ENCODE measurements at places on chromosomes 16 and 17. TPM values are rescaled to one million over a fixed set of nuclear protein-coding genes. Genes with fewer than 3 reads are reported as not detected.
A peak's percentile ranks its signal among the peaks of the same experiment; 100 is the strongest.

DNA sequence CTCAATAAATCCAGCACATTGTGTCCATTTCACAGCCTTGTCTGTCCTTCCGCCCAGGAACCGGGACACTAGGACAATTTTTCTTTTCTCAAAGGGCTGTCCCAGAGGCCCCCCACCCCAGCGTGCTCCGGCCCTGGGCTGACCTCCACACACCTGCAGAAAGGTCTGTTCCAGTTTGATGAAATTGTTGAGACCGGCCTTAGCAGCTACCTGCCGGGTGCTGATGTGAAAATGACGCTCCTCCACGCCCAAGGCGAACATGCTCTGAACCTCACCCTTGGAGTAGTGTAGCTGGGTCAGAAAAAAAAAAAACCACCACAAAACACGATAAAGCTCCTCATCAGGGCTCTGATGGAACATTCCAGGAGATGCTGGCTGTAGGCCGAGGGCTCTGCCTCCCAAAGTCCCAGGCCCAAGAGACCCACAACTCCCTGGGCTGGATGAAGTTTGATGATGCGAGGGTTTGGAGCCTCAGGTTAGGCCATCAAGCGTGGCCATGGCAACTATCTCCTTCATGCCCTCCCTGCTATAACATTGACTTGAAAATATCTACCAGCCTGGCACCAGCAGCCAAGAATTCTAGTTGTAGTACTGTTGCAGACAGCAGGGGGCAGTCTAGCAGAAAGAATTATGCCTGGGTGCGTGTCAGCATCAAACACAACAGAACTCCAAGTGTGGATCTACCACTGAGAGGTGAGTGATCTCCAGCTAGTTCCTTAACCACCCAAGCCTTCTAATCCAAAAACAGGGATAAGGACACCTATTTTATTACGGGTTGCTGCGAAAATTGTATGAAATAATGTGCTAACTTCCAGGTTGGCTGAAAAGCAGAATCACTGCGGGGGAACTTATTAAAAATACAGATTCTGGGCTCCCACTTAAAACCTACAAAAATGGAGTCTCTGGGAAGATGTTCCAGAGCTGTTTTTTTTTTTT lies 62.1 kb downstream of the RMI2 start:
- DNase-seq: no peak

Gene GCSH
- total RNA-seq: 7.3 TPM

DNA sequence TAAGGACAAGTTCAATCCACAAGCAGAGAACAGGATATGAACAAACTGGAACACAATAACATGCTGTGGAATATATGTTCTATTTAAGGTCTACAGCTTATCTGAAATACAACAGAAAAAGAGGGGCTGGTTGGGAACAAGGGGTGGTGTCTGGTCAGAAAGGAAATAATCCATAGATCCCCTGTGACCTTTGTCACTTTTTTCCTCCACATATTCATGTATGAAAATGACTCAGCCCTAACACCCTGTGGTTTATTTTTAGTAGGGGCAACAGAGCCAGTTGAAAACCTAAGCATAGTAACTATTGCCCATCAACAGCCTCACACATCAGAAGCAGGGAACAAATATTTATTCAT lies 12.3 kb upstream of the SPAG9 start:
- no peak for DNase-seq

GRCh38 chr16:76654088-76654820 lies 377.1 kb downstream of the CNTNAP4 start:
- DNase-seq: no peak

DNA sequence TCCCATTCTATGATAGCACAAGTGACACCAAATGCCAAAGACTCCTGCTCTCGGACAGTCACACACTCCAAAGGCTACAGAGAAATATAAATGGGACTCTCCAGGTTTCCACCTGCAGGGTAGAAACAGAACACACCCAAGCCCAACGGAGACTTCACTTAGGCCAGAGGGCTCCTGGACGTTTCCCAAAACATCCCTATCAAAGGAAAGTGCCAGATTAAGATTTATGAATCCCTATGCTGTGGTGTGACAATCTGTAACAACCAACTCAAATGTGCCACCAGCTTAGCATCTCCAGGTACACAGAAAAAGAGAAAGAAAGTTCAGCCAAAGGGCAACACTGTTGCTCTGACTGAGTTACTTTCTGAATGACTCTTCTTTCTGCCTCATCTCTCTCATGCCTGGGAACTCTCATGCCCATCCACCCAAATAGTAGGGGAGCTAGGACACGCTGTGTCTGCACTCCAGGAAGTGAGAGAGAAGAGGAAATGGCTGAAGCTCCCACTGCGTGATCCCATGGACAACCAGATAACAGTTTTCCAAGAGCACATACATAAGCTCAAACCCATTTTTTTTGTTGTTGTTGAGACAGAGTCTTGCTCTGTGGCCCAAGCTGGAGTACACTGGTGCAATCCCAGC lies 49.7 kb downstream of the SMG6 start:
- no peak for DNase-seq

Gene GPR139
- not detected for total RNA-seq

- no peak for DNase-seq
Observed at GRCh38 chr16:398561-399339, 1.8 kb downstream of the NME4 start.

Gene TVP23A
- total RNA-seq: 1.5 TPM

DNA sequence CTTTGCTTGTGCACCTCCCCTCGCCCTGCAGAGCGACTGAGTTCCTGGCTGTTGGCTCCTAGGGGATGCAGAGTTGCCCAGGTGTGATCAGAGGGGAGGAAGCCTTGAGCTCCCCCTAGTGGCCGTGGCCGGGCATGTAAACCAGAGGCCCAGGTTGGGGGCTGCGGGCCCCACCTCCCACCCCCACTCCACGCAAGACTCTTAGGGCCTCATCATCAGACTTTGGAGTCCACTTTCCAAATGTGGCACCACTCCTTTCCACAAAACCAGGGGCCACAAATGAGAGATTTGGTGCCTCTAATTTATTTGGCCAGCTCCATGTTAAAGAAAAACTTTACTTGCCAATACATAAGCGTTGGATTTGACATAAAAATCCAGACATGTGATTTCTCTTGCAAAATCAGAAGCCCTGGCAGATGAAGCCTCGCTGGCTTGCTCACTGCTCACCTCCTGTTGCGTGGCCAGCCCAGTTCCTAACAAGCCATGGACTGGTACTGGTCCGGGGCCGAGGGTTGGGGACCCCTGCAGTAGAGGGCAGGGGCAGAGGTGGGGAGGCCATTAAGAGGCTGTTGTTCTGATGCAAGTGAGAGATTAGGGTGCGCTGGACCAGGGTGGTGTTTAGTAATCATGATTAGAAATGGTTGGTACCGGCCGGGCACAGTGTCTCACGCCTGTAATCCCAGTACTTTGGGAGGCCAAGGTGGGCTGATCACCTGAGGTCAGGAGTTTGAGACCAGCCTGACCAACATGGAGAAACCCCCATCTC lies 28.7 kb upstream of the GAS7 start:
- DNase-seq: peak; percentile 87

Gene GHDC
- total RNA-seq: 32.1 TPM

- DNase-seq: no peak
Observed at GRCh38 chr16:59013930-59014329, 279.8 kb upstream of the GOT2 start.

GRCh38 chr16:87126403-87127025 lies 190.7 kb downstream of the C16orf95 start:
- no peak for DNase-seq

GRCh38 chr17:1905190-1905913 lies 75.5 kb downstream of the RPA1 start:
- no peak for DNase-seq

- DNase-seq: no peak
Observed at GRCh38 chr16:75948441-75948840, 222.2 kb upstream of the CPHXL start.

DNA sequence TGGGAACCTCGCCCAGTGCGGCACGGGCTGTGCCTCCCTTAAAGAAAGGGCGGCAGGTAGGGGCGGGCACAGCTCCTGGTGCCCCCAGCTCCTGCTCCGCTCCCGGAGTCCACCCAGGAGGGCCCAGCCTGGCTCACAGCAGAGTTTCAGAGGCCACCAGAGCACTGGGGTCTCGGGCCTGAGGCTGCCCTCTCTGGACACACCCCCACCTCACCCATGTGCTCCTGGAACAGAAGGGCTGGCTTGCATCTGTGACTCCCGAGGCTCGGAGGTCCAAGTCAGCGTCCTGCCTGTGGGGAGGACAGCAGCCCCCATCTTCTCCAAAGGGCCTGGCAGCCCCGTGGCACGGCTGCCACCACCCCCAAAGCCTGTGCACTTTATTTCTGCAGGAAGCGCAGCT lies 62.7 kb downstream of the RBFOX3 start:
- DNase-seq: peak; percentile 63

- DNase-seq: no peak
Observed at GRCh38 chr16:77780378-77780837, 8.0 kb upstream of the VAT1L start.

- DNase-seq: no peak
Observed at GRCh38 chr16:8260140-8260539, 330.2 kb downstream of the TMEM114 start.

DNA sequence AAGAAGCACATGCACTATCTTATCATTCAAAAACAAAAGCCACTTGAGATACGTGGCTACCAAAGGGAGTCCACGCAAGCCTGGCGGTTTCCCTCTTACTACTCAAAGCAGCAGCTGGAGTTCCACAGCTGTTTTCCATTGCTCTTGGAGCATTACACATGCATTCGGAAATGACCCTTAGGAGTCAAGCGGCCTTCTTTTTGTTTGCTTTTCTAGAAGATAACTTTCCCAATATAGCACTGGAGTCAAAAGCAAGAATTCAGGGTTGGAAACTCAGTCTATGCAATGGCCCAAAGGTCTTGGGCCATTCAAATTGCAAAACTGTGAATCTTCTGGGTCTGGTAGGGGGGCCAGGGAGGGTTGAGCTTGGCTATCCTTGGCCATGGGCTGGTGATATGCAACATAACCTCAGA lies 97.8 kb upstream of the MAF start:
- no peak for DNase-seq

DNA sequence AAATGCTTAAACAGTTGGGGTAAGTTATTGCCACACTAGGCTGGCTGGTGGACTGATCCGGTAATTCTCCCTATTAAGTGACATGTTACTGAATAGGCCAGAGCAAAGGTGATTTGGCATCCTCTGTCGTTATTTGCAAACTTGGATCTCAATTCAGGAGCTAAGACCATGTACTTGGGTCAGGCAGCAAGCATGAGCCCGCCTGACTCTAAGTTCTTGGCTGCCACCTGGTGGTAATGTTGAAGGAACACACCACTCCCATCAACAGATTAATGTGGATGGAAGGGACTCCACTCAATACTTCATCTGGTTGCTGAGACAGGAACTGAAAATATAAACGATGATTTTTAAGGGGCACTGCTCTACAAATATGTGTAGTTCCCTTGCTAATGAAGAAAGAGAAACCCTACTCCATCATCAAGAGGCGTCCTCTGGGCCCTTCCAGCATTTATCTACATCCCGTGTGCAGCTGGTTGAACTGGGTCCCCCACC lies 70.8 kb downstream of the EMP2 start:
- no peak for DNase-seq

Data from spleen (tissue), 13 donors.